Pancreas (tissue), 10 donors: ENCODE measurements at places on chromosomes 16 and 17.
A peak's percentile ranks its signal among the peaks of the same experiment; 100 is the strongest.

GRCh38 chr16:84186685-84187437 is at the start of gene TAF1C:
TSS of gene TAF1C (minus strand) at chr16:84187057. CDS start at chr16:84184988, 2,069 bp downstream.
- H3K36me3 ChIP-seq, result peaks cover 10% of the 10 kb centered on the region
- H3K27ac ChIP-seq, result peak within 1 kb of the TSS; percentile 41
- DNase-seq, result peak; percentile 96
- peaks cover 16% of the 10 kb centered on the region for H3K4me1 ChIP-seq

- no peak for DNase-seq
- no peak overlapping the region for H3K4me3 ChIP-seq
- H3K4me1 ChIP-seq, result no peaks in the 10 kb centered on the region
- H3K27me3 ChIP-seq, result no peaks in the 10 kb centered on the region
Observed at GRCh38 chr17:42038221-42038973, 12.0 kb downstream of the C17orf113 start.

GRCh38 chr16:88638323-88639230 is at the start of gene IL17C:
TSS of gene IL17C (plus strand) at chr16:88638572. CDS start at chr16:88638642, 70 bp downstream.
- no peaks in the 10 kb centered on the region for H3K4me1 ChIP-seq
- no peak within 1 kb of the TSS for H3K27ac ChIP-seq
- H3K27me3 ChIP-seq, result no peaks in the 10 kb centered on the region
- peak; percentile 83 for DNase-seq

GRCh38 chr17:46722662-46723285 is 95.7 kb downstream of the WNT3 start:
- DNase-seq, result no peak
- no peaks in the 10 kb centered on the region for H3K36me3 ChIP-seq
- H3K4me1 ChIP-seq, result no peaks in the 10 kb centered on the region
- H3K4me3 ChIP-seq, result no peak overlapping the region

DNA sequence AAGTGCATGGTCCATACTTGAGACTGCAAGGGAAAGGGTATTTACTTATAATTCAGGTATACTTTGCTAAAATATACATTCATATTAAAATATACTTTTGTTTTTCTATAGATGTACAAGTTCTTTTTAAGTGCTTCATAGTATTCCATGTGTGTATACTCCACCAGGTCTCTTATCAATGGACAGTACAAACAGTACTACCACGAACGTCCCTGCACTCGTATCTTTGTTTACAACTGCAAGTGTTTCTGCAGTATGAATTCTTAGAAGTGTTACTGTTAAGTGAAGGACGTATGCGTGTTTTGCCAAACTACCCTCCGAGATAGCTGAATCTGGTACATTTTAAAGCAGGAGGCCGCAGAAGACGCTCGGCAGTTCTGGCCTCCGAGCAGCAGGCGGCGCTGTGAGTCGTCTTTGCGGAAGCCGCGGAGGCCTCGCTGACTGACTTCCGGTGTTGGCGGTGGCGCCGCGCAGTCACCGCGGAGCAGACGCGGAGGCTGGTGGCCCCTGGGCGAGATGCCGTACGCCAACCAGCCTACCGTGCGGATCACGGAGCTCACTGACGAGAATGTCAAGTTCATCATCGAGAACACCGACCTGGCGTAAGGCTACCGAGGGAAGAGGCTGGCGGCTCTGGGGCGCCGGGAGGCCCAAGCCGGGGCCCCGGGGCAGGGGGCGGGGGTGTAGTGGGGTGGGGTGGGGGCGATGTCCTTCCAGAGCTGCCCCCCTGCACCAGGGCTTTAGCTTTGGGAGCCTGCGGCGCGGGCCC is at the start of gene POLR2C:
Gene POLR2C, plus strand, starts transcription at position 471 of the 769 bp plus-strand sequence. Its CDS starts 46 bp downstream, at position 517.
- peak within 1 kb of the TSS; percentile 72 for H3K4me3 ChIP-seq
- H3K27ac ChIP-seq, result peak within 1 kb of the TSS; percentile 31
- H3K36me3 ChIP-seq, result no peaks in the 10 kb centered on the region
- no peaks in the 10 kb centered on the region for H3K27me3 ChIP-seq
- peak; percentile 90 for DNase-seq

- DNase-seq, result no peak
- no peak overlapping the region for H3K27ac ChIP-seq
- no peaks in the 10 kb centered on the region for H3K4me1 ChIP-seq
Observed at GRCh38 chr16:51114382-51114781, 36.7 kb downstream of the SALL1 start.

DNA sequence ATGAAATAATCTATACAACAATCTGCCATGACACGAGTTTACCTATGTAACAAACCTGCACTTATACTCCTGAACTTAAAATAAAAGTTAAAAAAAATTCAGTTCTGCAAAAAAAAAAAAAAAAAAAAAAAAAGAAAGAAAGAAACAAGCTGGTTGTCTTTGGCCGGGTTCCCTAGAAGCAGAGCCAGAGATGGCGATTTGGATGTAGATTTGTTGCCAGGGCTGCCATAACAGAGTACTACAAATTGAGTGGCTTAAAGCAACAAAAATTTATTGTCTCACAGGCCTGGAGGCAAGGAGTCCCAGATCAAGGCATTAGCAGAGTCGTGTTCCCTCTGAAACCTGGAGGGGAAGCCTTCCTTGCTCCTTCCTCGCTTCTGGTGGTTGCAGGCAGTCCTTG is 20.4 kb downstream of the SYT17 start:
- H3K36me3 ChIP-seq, result no peaks in the 10 kb centered on the region
- H3K27ac ChIP-seq, result no peak overlapping the region
- peaks cover 3% of the 10 kb centered on the region for H3K4me1 ChIP-seq
- H3K27me3 ChIP-seq, result no peaks in the 10 kb centered on the region
- DNase-seq, result no peak

DNA sequence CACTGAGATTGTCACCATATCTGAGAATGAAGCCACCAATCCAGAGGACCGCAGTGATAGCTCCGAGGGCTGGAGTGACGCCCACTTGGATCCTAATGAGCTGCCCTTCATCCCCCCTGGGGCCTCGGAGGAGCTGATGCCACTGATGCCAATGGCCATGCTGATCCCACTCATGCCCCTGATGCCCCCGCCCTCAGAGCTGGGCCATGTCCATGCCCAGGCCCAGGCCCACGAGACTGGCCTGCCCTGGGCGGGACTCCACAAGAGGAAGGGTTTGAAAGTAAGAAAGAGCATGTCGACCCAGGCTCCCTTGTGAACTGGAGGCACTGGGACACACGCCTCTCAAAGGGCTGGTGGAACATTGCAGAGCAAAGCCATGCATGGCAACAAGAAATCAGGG is 2.0 kb downstream of the SPPL2C start:
- H3K27me3 ChIP-seq, result no peaks in the 10 kb centered on the region
- no peak for DNase-seq
- H3K4me1 ChIP-seq, result no peaks in the 10 kb centered on the region
- H3K27ac ChIP-seq, result no peak overlapping the region

DNA sequence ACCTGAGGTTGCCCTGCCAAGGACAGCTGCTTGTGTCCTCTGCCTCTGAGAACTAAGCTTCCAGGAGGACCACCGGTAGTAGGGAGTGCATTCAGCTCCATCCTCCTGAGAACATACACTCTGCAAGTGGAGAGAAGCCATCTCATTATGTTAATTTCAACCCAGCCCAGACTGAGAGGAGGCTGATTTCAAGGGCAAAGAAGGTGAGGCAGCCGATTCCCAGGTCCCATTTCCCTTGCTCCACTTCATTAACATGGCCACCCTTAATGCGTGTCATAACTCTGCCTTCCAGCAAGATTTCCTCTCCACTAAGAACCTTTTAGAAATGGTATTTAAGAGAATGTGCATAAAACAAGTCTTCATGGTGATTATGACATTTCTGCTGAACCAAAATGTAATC is 72.5 kb downstream of the CDH13 start:
- H3K4me1 ChIP-seq, result no peaks in the 10 kb centered on the region
- no peak overlapping the region for H3K4me3 ChIP-seq
- DNase-seq, result no peak
- H3K27ac ChIP-seq, result no peak overlapping the region

DNA sequence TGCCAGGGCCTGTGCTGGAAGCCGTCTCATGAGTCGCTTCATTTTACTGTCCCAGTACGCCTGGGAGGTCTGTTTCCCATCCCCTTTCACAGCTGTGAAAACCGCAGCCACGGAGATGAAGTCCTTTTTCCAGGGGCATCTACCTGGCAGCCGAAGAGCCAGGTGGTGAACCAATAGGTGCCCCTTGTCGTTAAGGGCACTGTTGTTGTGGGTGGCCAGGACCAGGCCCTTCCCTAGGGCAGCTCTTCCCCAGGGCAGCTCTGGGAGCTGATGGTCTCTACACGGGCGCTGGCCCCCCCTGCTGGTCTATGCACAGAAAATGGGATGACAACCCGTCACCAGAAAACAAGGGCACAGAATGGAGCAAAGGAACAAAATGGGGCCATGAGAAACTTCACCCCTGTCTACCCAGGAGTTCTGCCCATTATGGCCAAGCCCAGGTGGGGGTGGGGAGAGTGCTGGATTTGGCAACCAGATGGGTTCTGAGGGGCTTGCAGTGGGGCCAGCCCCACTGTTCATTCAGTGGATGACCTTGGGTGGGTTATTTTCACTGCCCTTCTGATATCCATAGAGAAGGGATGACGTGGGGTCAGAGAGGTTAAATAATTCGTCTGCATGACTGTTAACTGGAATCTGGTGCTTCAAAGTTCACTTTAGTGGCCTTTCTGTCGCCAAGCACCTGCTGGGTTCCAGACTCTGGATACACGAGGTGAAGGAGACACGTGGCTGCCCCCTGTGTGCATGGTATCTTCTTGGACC is 11.5 kb downstream of the RMI2 start:
- H3K4me3 ChIP-seq, result no peak overlapping the region
- H3K36me3 ChIP-seq, result no peaks in the 10 kb centered on the region
- H3K4me1 ChIP-seq, result no peaks in the 10 kb centered on the region
- no peaks in the 10 kb centered on the region for H3K27me3 ChIP-seq

DNA sequence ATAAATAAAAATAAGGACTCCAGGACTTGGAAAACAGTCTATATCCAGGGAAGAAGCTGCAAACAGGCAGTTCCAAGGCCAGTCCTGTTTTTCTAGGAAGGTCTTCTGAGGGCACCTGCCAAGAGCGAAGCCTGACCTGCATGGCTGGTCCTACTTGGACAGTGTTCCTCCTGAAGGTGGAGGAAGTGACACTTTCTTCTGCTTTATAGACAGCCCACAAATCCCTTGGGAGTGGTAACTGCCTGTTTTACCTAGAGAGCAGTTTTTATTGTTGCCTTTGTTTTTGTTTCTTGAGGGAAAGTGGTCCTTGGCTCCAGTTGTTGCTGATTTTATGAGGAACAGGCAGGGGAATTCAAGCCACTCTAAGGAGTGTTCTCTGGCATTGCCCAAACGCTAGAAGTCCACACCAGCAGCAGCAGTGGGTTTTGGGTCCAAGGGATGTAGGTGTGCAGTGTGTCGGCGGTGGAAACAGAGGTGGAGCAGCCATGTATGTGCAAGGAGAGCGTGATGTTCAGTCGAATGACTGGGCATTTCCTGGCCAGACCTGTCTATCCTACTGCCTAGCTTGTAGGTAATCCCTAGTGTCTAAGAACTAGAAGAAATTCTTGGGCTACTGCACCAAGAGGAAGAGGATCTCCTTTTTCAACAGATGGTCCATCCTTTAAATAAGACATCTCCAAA is 35.3 kb downstream of the LDHD start:
- H3K36me3 ChIP-seq, result no peaks in the 10 kb centered on the region
- H3K4me1 ChIP-seq, result no peaks in the 10 kb centered on the region
- no peak overlapping the region for H3K4me3 ChIP-seq

DNA sequence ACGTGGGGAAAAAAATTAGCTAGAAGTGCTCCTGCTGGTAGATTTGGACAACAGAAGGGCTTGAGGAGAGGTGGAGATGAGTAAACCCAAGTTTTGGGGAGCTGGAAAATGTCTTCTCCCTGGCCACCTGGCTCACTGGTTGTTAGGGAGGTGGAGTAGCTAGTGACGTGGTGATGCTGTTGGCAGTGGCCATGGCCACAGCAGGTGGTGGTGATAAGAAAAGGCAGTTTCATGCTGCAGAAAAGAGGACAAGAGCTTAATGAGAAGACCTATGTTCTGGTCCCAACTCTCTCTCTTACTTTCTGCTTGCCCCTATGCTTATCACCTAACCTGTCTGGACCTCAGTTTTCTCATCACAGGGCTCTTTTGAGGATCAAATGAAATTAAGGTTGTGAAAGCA is 223.5 kb upstream of the N4BP1 start:
- H3K4me1 ChIP-seq, result no peaks in the 10 kb centered on the region
- DNase-seq, result no peak
- no peaks in the 10 kb centered on the region for H3K27me3 ChIP-seq
- H3K4me3 ChIP-seq, result no peak overlapping the region
- no peak overlapping the region for H3K27ac ChIP-seq

- no peak for DNase-seq
- H3K27ac ChIP-seq, result no peak within 1 kb of the TSS
- no peaks in the 10 kb centered on the region for H3K36me3 ChIP-seq
- no peak within 1 kb of the TSS for H3K4me3 ChIP-seq
- no peaks in the 10 kb centered on the region for H3K27me3 ChIP-seq
Observed at GRCh38 chr16:10817963-10818941, at the start of gene TVP23A. TSS of gene TVP23A (minus strand) at chr16:10818794. CDS start at chr16:10818493, 301 bp downstream.

DNA sequence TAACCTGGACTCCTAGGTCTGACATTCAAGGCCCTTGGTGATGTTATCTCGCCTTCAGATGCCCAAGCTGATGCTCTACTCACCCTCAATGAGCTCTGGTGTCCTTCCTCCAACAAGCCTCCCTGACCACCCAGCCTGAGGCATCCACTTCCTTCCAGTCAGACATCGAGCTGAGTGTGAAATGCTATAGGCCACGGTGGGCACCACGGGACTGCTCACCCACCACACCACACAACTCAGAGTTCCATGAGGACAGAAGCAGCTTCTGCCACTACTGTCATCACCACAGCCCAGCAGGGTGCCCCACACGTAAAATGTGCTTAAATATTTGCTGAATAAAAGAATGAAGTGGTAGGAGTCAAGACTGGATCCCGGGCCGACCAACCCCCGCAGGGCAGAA is 12.0 kb downstream of the CREBBP start:
- H3K27ac ChIP-seq, result no peak overlapping the region
- H3K36me3 ChIP-seq, result no peaks in the 10 kb centered on the region
- no peaks in the 10 kb centered on the region for H3K27me3 ChIP-seq

DNA sequence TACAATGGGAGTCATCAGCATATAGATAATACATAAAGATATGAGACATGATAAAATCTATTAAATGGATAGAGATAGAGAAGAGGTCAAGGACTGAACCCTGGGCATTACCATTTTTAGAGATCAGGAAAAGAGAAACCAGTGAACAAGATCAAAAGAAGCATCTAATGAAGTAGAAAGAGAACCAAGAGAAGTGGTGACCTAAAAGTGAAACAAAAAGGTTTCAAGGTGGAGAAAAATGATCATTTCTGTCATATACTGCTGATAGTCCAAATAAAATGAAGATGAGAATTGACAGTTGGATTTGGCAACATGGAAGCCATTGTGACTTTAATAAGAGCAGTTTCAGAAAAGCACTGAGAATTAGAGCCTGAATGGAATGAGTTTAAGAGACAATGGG is 165.1 kb downstream of the PPM1E start:
- H3K4me3 ChIP-seq, result no peak overlapping the region
- no peaks in the 10 kb centered on the region for H3K27me3 ChIP-seq

- no peak overlapping the region for H3K27ac ChIP-seq
- no peaks in the 10 kb centered on the region for H3K4me1 ChIP-seq
- H3K4me3 ChIP-seq, result no peak overlapping the region
- no peaks in the 10 kb centered on the region for H3K27me3 ChIP-seq
- H3K36me3 ChIP-seq, result no peaks in the 10 kb centered on the region
Observed at GRCh38 chr17:43907998-43908721, 824 bp upstream of the MPP2 start.

DNA sequence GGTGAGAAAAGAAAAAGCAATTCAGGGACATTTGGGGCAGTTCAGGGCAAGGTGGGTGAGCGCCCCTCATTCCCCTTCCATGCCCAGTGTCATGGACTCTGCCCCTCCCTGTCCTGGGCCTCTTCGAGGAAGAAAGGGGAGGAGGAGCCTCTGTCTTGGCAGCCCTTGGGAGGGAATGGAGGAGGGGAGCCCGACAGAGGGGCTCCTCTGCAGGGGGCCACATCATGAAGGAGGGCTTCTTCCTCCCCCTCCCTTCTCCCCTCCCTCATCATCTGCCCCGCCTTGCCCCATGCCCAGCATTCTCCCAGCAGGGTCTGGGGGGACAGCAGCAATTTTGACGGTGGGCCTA is 33.2 kb upstream of the TAC4 start:
- no peak for DNase-seq
- no peaks in the 10 kb centered on the region for H3K4me1 ChIP-seq
- no peaks in the 10 kb centered on the region for H3K36me3 ChIP-seq
